ENCODE measurements at places on chromosomes 5 and 9.

- DNase-seq = no peak
- H3K4me1 ChIP-seq = no peaks in the 10 kb centered on the region
- no peak overlapping the region for H3K4me3 ChIP-seq
- H3K36me3 ChIP-seq = no peaks in the 10 kb centered on the region
- no peak overlapping the region for H3K27ac ChIP-seq
Measured at GRCh38 chr9:93045521-93045920, 13.0 kb upstream of the SUSD3 start.

- no peaks in the 10 kb centered on the region for H3K27me3 ChIP-seq
- DNase-seq = no peak
- no peaks in the 10 kb centered on the region for H3K36me3 ChIP-seq
- peaks cover 2% of the 10 kb centered on the region for H3K4me1 ChIP-seq
Measured at GRCh38 chr5:14244721-14245120, 101.6 kb downstream of the TRIO start.

DNA sequence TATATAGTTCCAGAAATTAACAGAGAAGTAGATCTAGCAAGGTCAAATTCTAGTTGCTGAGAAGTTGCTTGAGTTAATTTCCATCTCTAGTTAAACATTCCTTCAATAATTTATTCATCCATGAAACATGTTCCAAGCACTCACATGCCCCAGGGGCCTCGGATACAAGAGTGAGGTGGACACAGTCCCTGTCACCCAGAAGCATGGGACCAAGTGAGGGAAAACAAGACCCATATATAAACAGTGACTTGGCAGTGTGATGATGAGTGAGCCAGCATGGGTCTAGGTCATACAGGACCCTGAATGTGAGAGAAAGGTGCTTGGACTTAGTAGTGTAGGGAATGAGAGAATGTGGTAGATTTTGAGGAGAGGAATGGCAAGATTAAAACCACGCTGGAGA, 216.9 kb downstream of the TTLL11 start:
- no peak overlapping the region for H3K4me3 ChIP-seq
- H3K4me1 ChIP-seq = no peaks in the 10 kb centered on the region
- H3K36me3 ChIP-seq = no peaks in the 10 kb centered on the region
- DNase-seq = no peak
- no peak overlapping the region for H3K27ac ChIP-seq
- H3K27me3 ChIP-seq = no peaks in the 10 kb centered on the region

GRCh38 chr9:132632413-132633129, 37.2 kb downstream of the DDX31 start:
- H3K36me3 ChIP-seq = peaks cover 15% of the 10 kb centered on the region
- H3K4me1 ChIP-seq = no peaks in the 10 kb centered on the region
- no peaks in the 10 kb centered on the region for H3K27me3 ChIP-seq
- DNase-seq = no peak

DNA sequence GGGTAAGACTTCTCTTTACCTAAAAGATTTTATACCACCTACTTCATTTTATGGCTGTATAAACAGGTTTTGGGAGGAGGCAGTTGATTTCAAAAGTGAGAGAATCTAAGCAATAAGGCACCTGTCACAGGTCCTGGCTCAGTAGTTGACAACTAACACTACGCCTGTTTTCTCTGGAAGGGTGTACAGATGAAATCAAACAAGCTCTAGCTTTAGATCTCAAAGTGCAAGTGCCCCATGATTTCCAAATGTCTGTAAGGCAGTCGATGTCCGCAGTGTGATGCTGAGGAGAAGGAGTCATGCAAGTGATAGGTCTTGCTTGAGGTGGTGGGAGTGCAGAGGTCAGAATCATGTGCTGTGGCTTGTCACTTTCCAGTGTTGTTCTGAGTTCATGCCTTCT, 66.1 kb downstream of the GPR21 start:
- H3K36me3 ChIP-seq = peaks cover 8% of the 10 kb centered on the region
- H3K27ac ChIP-seq = no peak overlapping the region
- no peaks in the 10 kb centered on the region for H3K4me1 ChIP-seq
- no peak overlapping the region for H3K4me3 ChIP-seq

DNA sequence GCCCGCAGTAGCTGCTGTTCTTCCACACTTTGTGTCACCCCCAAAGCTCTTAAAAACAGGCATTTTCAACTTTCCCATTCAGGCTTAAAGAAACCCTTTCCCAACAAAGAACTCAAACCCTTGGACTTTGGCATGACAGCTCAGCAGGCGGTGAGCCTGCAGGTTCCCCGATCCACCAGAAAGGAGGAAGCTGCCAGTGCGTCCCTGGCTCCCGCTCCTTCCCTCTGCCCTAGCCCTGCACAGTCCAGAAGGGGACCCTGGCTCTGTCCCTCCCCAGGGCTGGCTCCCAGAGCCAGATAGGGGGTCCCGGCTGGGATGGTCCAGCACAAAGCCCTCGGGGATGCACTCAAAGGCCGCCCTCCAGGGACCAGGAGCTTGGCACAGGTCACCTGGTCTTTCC, 9.6 kb downstream of the SLC9A3 start:
- DNase-seq = no peak
- H3K36me3 ChIP-seq = no peaks in the 10 kb centered on the region
- no peak overlapping the region for H3K27ac ChIP-seq

GRCh38 chr5:123807177-123807945, 295.4 kb downstream of the CSNK1G3 start:
- no peaks in the 10 kb centered on the region for H3K27me3 ChIP-seq
- H3K36me3 ChIP-seq = no peaks in the 10 kb centered on the region
- no peaks in the 10 kb centered on the region for H3K4me1 ChIP-seq
- no peak overlapping the region for H3K27ac ChIP-seq
- no peak for DNase-seq
- no peak overlapping the region for H3K4me3 ChIP-seq

- no peak overlapping the region for H3K4me3 ChIP-seq
- no peak overlapping the region for H3K27ac ChIP-seq
- no peaks in the 10 kb centered on the region for H3K27me3 ChIP-seq
Measured at GRCh38 chr5:64451551-64451950, 54.3 kb upstream of the RGS7BP start.

DNA sequence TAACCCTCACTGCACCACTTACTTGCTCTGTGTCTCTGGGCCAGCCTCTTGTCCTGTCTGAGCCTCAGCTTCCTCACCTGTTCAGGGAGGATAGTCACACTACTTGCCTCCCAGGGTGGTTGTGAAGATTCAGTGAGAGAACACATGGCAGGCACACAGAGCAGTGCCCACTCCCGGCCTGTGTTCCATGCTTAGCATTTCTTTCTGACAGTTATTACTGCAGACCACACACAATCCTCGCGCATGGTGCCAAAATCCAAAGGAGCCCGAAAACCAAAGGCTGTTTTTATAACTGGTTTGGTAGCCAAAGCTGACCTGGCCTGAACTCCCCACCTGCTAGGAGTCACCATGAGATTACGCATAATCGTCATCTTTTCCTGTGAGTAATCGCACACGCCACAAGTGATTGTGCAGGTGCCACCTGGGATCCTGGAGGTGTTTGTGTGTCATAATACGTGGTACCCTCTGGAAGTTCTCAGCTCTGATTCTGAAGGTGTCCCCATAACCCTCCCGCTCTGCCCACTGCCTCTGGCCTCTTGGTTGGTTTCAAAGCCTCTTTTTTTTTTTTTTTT, 84.6 kb upstream of the FBXW11 start:
- no peaks in the 10 kb centered on the region for H3K4me1 ChIP-seq
- no peak for DNase-seq
- no peaks in the 10 kb centered on the region for H3K27me3 ChIP-seq
- peaks cover 12% of the 10 kb centered on the region for H3K36me3 ChIP-seq
